Cortex of kidney (tissue), 1 donor: ENCODE measurements at places on chromosomes 6 and 20.

DNA sequence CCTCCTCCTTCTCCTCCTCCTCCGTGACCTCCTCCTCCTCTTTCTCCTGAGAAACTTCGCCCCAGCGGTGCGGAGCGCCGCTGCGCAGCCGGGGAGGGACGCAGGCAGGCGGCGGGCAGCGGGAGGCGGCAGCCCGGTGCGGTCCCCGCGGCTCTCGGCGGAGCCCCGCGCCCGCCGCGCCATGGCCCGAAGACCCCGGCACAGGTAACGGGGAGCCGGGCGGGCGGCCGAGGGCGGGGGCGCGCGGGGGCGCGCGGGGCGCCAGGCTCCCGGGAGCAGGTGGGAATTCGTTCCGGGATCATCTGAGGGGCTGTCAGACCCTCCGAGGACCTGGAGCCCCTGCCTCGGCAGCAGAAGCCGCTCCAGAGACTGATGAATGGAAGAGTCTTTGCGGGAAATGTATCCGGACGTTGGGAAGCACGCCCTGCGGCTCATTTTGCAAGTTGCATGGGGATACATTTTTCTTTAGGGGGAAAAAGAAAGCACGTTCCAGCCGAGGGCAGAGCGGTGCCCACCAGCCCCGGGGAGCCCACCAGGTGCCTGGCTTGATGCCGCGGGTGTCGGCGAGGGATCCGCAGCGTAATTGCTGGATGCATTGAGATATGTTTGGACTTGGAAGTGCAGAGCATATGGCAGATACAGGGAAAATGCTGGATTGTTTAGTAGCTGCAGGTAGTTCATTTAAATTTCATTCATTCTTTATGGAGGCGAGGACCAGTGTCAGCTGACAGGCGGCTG is 394 bp downstream of the MYB start:
- no peak for DNase-seq

GRCh38 chr6:3797231-3798054 is 45.9 kb upstream of the PXDC1 start:
- no peak for DNase-seq

DNA sequence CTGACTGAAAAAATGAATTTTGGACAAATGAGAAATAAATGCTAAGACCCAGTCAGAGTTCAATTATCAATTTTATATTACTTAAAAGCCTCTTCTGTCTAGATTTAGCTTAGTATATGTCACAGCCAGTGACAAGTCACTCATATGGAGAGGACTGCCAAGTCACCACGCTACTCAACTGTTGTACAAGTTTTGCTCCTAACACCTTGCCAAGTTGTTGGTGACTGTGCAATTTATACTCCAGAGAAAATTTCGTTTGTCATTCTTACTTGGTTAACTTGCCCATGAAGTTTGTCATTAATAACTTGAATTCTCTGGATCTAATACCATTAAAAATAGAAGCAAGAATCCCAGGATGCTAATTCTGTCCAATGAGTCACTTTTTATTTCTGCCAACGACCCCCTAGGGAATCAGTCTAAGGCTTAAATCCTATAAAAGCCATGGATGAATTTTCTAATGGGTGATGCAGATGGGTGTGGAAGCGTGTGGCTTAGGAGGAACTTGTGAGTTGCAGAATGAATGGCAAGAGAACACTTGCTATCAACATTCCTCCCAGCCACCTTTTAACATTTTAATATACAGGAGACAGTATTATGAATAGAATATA is 30.4 kb upstream of the FBXO30 start:
- no peak for DNase-seq

GRCh38 chr6:147651249-147652063 is 143.0 kb downstream of the SAMD5 start:
- no peak for DNase-seq

DNA sequence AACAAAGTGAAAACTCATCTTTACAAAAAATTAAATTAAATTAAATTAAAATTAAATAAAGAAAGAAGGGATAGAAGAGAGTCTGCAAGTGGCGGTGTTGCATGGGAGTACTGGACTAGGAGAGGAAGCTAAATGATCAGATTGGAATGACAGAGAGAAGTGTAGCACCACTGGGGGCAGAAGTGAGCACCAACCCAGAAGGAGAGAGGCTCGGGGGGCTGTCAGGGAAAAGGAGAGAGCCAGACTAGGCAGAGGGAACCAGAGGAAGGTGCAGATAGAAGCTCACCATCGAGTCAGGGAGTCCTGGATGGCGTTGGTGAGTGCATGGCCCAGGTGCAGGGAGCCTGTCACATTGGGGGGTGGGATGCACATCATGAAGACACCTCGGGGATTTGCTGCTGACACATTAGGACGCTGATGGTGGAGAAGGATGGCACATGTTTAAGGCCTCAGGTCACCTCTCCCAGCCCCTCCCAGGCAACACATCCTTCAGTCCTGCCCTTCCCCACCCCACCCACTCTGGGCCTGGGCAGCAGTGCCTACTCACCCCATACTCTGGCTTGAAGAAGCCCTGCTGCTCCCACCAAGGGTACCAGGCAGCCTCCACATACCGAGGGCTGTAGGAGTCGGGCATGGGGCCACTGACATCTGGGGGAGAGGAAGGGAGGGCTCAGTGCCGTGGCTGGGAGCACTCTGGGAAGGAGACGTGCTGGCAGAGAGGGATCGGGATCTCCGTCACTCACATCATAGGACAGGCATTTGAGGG is 4.0 kb downstream of the VARS1 start:
- DNase-seq, result no peak

DNA sequence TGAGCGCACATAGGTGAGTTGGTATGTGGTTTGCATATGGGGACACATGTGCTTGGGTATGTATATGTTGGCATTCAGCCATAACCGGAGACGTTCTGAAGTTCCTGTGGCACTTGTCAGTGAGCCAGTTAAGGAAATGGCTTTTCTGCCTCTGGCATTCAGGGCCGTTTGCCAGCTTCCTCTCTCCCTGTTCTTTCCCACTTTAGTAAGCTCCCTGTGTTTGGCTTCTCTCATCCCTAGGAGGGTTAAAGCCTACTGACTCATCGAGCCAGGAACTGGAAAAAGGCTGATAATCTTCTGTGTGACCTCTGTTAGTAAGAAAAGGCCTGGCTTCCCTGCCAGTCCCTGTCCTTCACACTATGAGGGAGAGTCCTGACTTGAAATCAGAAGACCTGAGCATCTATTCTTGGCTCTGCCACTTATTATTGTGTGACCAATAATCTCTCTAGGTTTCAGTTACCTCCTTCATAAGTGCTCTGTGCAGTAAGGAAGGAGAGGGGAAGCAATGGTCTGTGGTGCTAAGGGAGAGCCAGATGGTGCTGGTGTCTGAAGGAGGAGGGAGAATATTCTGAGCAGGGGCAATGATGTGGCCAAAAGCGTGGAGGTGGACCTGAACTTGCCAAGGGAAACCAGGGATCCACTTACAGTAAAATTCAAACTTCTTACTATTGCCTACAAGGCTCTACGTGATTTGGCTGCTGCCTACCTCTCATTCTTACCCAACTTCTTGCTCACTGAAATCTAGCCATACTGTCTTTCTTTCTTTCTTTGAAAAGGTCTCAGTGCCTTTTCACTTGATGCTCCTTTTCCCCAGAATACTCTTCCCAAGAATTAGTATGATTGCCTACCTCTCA is 31.4 kb downstream of the ACSS2 start:
- no peak for DNase-seq

DNA sequence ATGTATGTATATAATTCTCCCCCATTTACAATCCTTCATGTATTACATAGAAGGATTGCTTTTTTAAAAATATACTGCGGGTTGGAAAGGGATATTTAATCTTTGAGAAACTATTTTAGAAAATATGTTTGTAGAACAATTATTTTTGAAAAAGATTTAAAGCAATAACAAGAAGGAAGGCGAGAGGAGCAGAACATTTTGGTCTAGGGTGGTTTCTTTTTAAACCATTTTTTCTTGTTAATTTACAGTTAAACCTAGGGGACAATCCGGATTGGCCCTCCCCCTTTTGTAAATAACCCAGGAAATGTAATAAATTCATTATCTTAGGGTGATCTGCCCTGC is 3.6 kb downstream of the FOXC1 start:
- no peak for DNase-seq

GRCh38 chr20:34124469-34125249 is 12.6 kb upstream of the EIF2S2 start:
- no peak for DNase-seq

- DNase-seq, result no peak
Observed at GRCh38 chr20:23823111-23823510, 3.4 kb downstream of the CST2 start.
